ENCODE measurements at places on chromosomes 5 and 9. TPM values are rescaled to one million over a fixed set of nuclear protein-coding genes. Genes with fewer than 3 reads are reported as not detected.

GRCh38 chr9:123739387-123739786 lies 190.5 kb downstream of the DENND1A start:
- H3K27me3 ChIP-seq = no peaks in the 10 kb centered on the region
- no peaks in the 10 kb centered on the region for H3K36me3 ChIP-seq
- H3K4me3 ChIP-seq = no peak overlapping the region
- no peaks in the 10 kb centered on the region for H3K4me1 ChIP-seq
- DNase-seq = no peak
- no peak overlapping the region for H3K27ac ChIP-seq

DNA sequence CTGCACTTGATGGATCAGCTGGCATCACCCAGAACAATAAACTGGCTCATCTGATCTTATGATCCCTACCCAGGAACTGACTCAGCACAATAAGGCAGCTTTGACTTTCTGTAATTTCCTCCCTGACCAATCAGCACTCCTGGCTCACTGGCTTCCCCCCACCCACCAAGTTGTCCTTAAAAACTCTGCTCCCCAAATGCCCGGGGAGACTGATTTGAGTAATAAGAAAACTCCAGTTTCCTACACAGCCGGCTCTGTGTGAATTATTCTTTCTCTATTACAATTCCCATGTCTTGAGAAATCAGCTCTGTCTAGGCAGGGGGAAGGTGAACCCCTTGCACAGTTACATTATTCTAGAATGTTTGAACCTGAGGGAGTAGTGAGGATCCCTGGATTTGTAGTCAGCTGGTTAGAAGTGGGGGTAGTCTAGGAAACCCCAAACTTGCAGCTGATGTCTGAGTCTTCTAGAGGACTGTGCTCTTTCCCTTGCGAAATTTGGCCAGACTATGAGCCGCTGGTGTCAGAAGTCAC lies 111.7 kb upstream of the NEK6 start:
- H3K27ac ChIP-seq = no peak overlapping the region
- no peaks in the 10 kb centered on the region for H3K36me3 ChIP-seq
- peaks cover 10% of the 10 kb centered on the region for H3K27me3 ChIP-seq
- H3K4me3 ChIP-seq = no peak overlapping the region
- H3K4me1 ChIP-seq = peaks cover 27% of the 10 kb centered on the region

The BNC2 gene
- total RNA-seq = 2.9 TPM

DNA sequence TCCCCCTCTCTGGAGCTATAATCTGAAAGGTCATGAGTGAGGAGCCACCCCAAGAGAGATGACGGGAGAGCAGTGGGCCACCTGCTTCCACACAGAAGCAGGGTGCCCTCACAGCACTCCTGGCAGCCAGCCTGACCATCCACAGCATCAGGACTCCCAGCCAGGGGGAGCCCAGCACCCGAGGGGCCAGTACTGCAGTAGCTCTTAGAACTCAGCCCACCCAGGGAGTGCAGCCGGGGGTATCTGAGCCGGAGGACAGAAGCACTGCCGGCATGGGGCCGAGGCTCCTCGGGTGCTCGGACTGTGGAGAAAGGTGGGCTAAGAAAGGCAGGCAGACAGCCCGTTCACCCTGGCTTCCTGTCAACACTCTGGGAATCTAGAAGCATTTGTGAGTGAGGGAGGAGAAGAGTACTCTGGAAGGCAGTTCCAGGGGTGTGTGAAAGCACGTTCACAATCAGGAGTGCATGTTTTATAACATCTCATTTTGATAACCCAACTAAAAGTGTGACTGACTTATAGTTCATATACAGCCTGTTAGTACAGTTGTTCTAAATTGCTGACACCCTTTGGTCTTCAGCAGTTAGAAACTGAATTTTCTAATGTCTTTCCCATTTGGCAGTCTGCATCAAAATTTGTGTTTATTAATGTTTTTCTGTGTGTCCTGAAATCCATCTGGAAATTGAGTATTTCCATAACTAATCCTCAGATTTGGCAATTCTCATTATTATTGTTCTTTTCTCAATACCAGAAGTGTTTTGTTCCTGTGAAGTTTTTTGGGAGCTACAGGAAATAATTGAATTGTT lies 25.9 kb upstream of the ASPN start:
- peaks cover 34% of the 10 kb centered on the region for H3K4me1 ChIP-seq
- H3K36me3 ChIP-seq = no peaks in the 10 kb centered on the region
- no peak for DNase-seq
- no peaks in the 10 kb centered on the region for H3K27me3 ChIP-seq

The PAPPA gene
- total RNA-seq = 3.9 TPM

GRCh38 chr9:83200531-83200930 lies 137.6 kb upstream of the RASEF start:
- DNase-seq = no peak
- H3K4me3 ChIP-seq = no peak overlapping the region
- H3K27ac ChIP-seq = no peak overlapping the region
- no peaks in the 10 kb centered on the region for H3K36me3 ChIP-seq
- H3K4me1 ChIP-seq = no peaks in the 10 kb centered on the region

- H3K36me3 ChIP-seq = no peaks in the 10 kb centered on the region
- DNase-seq = peak; percentile 28
- no peak overlapping the region for H3K4me3 ChIP-seq
- H3K27me3 ChIP-seq = no peaks in the 10 kb centered on the region
These were observed 92.1 kb upstream of the MAP1B start for GRCh38 chr5:72015103-72015548.

- no peaks in the 10 kb centered on the region for H3K36me3 ChIP-seq
- H3K4me1 ChIP-seq = peaks cover 29% of the 10 kb centered on the region
- peak overlapping the region; percentile 71 for H3K4me3 ChIP-seq
- DNase-seq = no peak
These were observed 2.5 kb downstream of the ARHGAP26 start for GRCh38 chr5:142772446-142773293.

DNA sequence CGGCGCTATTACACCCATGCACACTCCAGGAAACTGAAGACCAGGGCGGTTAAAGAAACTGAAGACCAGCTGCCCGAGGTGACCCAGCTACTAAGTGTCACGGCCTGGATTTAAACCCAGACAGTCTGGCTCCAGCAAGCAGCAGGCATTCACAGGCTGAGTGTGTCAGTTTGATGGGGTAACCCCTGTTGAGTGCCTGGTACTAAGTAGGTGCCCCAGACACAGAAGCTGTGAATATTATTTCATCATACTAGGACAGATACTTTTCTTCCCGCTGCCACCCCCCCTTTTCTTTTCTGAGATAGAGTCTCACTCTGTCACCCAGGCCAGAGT lies 7.3 kb downstream of the ENG start:
- H3K27me3 ChIP-seq = no peaks in the 10 kb centered on the region
- H3K27ac ChIP-seq = no peak overlapping the region
- no peak overlapping the region for H3K4me3 ChIP-seq
- H3K4me1 ChIP-seq = no peaks in the 10 kb centered on the region
- DNase-seq = no peak

DNA sequence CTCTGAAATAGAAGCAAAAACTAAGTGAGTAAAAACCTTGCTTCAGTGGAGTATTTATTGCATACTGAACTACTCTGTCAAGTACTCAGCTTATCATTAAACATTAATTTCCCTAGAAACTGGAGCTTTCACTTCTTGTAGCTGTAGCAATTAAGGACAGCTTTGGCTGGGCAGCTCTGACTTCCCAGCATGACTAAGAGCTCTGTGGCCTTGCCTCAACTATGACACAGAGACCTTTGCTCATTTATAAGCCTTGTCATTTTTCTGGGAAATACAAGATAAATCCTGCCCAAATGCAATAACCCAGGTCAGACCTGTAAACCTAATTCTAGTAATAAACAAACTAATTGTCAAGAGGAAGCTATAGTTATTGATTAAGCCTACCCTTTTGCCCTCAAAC lies 65.4 kb upstream of the STK32A start:
- H3K4me1 ChIP-seq = no peaks in the 10 kb centered on the region
- H3K27me3 ChIP-seq = no peaks in the 10 kb centered on the region
- no peak overlapping the region for H3K4me3 ChIP-seq
- no peak overlapping the region for H3K27ac ChIP-seq

DNA sequence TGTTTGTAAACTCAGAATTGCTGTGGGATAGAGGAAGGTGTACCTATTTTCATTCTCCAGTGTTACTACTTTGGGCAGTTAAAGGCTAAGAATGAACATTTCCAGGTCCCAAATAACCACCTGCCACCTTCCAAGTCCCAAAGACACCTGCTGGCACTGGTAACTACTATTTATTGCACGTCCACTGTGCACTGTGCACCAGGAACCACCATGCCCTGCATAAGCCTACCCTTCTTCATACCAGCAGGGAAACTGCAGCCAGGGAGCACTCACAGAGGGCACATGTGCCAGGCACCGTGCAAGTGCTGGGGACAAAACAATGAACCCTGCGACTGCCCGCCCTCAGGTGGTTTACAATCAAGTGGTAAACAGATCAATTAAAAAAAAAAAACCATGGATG lies 34.9 kb downstream of the RAPGEF1 start:
- H3K27ac ChIP-seq = no peak overlapping the region
- no peaks in the 10 kb centered on the region for H3K36me3 ChIP-seq

GRCh38 chr5:53714667-53715010 lies 154.2 kb downstream of the NDUFS4 start:
- no peaks in the 10 kb centered on the region for H3K36me3 ChIP-seq
- H3K27ac ChIP-seq = no peak overlapping the region
- H3K27me3 ChIP-seq = peaks cover 7% of the 10 kb centered on the region
- H3K4me3 ChIP-seq = no peak overlapping the region
- no peaks in the 10 kb centered on the region for H3K4me1 ChIP-seq

DNA sequence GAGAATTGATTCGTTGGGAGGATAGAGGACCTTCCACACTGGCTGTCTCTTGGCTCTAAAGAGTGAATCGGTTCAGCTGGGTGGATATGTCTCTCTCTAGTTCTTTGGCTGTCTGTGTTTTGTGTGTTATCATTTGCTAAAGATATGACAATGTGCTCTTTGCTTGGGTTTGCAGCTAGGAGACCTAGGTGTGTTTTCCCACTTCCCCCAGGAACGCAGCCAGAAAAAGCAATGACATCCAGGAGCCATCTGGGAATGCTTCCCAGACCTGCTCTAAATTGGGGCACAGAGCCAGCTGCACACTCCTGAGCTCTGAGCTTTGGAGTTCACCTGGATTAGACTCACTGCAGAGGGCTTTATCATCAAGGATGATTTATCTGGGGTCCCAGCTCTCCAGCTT lies 12.8 kb upstream of the PDZD2 start:
- peaks cover 96% of the 10 kb centered on the region for H3K27me3 ChIP-seq
- DNase-seq = no peak
- no peak overlapping the region for H3K27ac ChIP-seq

- H3K27ac ChIP-seq = no peak overlapping the region
- H3K36me3 ChIP-seq = no peaks in the 10 kb centered on the region
- no peaks in the 10 kb centered on the region for H3K27me3 ChIP-seq
- no peak overlapping the region for H3K4me3 ChIP-seq
These were observed 18.3 kb downstream of the ASPN start for GRCh38 chr9:92463984-92464383.

The LSM11 gene
- 1.9 TPM for total RNA-seq

DNA sequence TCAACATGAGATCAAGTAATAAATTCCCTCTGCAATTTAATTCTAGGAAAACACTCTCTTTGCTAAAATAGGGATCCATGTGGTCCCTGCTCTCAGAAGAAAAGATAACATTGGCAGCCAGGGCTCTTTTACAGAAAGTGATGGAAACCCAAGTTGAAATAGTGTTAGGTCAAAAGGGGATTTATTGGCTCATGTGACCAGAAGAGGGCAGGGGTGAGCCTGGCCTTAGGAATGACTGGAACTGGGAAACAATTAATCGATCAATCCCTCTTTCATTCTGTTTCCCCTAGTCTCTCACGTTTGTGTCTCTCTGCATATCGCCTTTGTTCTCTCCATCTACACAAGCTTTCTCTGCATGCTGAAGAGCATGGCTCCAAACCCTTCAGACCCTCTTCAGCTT lies 58.3 kb upstream of the ALDH1B1 start:
- H3K27ac ChIP-seq = no peak overlapping the region
- no peak overlapping the region for H3K4me3 ChIP-seq
- no peaks in the 10 kb centered on the region for H3K27me3 ChIP-seq
- H3K36me3 ChIP-seq = no peaks in the 10 kb centered on the region

The ANXA6 gene
- 18.0 TPM for total RNA-seq

GRCh38 chr5:118882666-118883065 lies 105.7 kb downstream of the DTWD2 start:
- DNase-seq = no peak
- H3K36me3 ChIP-seq = no peaks in the 10 kb centered on the region
- H3K4me3 ChIP-seq = no peak overlapping the region
- no peak overlapping the region for H3K27ac ChIP-seq

The GPR150 gene
- total RNA-seq = 0.17 TPM

The PTPRD gene
- total RNA-seq = not detected

- no peaks in the 10 kb centered on the region for H3K27me3 ChIP-seq
- no peaks in the 10 kb centered on the region for H3K4me1 ChIP-seq
- DNase-seq = no peak
- H3K27ac ChIP-seq = no peak overlapping the region
- H3K4me3 ChIP-seq = no peak overlapping the region
These were observed 103.2 kb upstream of the VCAN start for GRCh38 chr5:83368319-83368718.

GRCh38 chr5:73962801-73963425 lies 336.9 kb downstream of the ARHGEF28 start:
- DNase-seq = peak; percentile 89
- no peaks in the 10 kb centered on the region for H3K27me3 ChIP-seq
- H3K27ac ChIP-seq = peak overlapping the region; percentile 62
- H3K4me1 ChIP-seq = peaks cover 6% of the 10 kb centered on the region

- H3K4me3 ChIP-seq = no peak overlapping the region
- no peaks in the 10 kb centered on the region for H3K27me3 ChIP-seq
- no peak overlapping the region for H3K27ac ChIP-seq
- peaks cover 11% of the 10 kb centered on the region for H3K4me1 ChIP-seq
- DNase-seq = no peak
These were observed 44.3 kb upstream of the COL5A1 start for GRCh38 chr9:134597041-134597913.

DNA sequence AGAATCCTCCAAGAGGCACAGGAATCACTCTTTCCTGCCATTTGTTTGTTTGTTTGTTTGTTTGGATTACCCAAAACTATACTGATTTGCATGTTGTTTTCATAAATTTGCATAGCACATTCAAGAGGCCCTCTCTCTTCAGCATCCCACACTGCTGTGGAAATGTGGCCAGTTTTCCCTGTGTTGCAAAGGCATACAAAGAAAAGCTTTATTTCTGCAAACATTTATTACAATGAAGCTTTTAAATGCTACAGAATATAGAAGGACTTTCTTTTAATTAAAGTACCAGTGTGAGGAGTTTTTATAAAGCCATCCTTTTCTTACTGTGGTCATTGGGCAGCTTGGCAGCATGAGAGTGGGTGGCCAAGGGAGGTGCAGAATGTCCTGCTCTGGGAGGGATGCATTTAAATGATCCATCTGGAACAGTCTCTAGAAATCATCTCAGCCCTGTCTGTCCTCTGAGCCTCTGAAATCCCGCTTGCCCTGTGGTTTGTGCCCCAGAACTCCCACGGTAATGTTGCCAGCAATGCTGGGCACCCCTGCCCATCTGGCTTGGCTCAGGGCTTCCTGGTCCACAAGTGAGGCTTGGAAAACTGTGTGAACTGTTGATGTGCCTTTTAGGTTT lies 356.8 kb upstream of the KIF2A start:
- peaks cover 57% of the 10 kb centered on the region for H3K27me3 ChIP-seq
- H3K36me3 ChIP-seq = no peaks in the 10 kb centered on the region
- H3K4me3 ChIP-seq = no peak overlapping the region
- no peak for DNase-seq

The FLT4 gene
- total RNA-seq = not detected

- H3K4me3 ChIP-seq = peak within 1 kb of the TSS; percentile 90
- no peaks in the 10 kb centered on the region for H3K36me3 ChIP-seq
- H3K4me1 ChIP-seq = peaks cover 54% of the 10 kb centered on the region
- H3K27me3 ChIP-seq = no peaks in the 10 kb centered on the region
- DNase-seq = no peak
These were observed at the start of gene RNF208 for GRCh38 chr9:137222190-137223077. TSS of gene RNF208 (minus strand) at chr9:137222240. CDS start at chr9:137221212, 1,028 bp downstream.

GRCh38 chr9:77511525-77511924 lies 136.6 kb downstream of the GNA14 start:
- no peak for DNase-seq
- no peaks in the 10 kb centered on the region for H3K4me1 ChIP-seq
- no peak overlapping the region for H3K4me3 ChIP-seq
- H3K36me3 ChIP-seq = no peaks in the 10 kb centered on the region
- no peak overlapping the region for H3K27ac ChIP-seq
- H3K27me3 ChIP-seq = no peaks in the 10 kb centered on the region
